ENCODE measurements at places on chromosomes 7 and 10.

DNA sequence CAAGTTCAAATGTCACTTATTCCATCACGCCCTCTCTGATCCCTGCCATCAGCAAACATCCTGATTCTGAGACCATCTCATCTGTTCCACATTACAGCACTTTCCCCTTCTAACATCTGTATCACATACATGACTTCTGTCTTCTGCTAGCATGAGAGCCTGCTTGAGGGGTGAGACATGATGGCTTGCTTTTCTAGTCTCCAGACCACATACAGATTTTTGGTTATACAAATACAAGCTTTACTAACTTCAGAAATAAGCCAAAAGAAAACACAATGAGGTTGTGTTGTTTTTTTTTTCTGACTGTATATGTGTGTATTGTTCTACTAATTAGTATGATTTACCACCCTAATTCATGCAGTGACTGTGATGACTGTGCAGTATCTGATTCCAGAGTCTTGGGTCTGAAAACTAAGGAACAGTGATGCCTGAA lies 34.3 kb downstream of the NAPEPLD start:
- DNase-seq = no peak

- DNase-seq = no peak
Observed at GRCh38 chr10:76082956-76083355, 651.5 kb downstream of the LRMDA start.

DNA sequence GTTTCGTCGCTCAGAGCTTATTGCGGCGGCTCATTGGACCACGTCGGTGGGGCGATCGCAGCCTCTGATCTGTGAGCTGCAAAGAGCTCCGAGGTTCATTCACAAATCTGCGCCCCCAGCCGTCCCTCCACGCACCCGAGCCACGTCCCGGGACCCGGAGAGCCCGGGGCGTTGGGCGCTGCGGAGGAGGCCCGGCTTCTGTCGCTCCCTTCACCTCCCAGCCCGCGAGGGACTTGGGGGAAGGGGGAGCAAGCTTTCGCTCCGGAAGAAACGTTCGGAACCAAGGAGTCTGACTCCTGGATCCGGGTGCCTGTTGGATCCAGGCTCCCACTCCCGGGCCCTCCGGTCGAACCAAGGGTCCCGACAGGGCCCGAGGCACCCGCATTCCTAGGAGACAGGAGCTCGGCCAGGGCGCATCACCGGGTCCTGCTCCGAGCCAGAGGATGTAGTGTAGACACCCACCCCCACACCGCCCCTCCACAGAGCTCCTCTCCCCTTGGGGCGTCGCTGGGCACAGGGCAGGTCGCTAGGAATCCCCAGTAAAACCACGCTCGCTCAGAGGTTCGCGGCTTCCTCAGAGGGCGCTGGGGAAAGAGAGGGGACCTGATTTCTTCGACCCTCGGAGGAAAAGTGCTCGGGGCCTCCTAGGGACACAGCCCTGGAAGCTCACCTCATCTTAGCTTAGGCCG lies 7.9 kb upstream of the EN2 start:
- no peak for DNase-seq

GRCh38 chr7:44066111-44066460 lies 719 bp upstream of the PGAM2 start:
- DNase-seq = no peak

DNA sequence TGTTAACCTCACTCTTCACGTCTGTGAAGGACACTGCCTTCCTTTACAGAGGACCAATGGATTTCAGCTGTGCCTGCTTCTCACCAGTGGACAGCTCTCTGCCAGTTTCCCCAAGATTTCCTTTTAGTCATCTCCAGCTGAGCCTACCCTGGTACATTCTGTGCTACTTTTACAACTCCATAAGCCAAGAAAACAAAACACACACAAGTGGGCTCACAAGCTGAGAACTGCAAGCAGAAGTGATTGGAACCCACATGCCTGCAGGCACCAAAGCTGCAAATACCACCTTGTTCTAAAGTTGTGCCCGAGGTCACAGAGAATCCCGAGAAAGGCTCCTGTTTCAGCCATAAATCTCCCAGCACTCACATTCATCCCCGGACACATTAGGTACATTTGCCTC lies 636.8 kb downstream of the PHTF2 start:
- no peak for DNase-seq

- no peak for DNase-seq
Observed at GRCh38 chr10:133454204-133454893, 604 bp downstream of the SCART1 start.

- no peak for DNase-seq
Observed at GRCh38 chr7:17408245-17408903, 109.9 kb downstream of the AHR start.

DNA sequence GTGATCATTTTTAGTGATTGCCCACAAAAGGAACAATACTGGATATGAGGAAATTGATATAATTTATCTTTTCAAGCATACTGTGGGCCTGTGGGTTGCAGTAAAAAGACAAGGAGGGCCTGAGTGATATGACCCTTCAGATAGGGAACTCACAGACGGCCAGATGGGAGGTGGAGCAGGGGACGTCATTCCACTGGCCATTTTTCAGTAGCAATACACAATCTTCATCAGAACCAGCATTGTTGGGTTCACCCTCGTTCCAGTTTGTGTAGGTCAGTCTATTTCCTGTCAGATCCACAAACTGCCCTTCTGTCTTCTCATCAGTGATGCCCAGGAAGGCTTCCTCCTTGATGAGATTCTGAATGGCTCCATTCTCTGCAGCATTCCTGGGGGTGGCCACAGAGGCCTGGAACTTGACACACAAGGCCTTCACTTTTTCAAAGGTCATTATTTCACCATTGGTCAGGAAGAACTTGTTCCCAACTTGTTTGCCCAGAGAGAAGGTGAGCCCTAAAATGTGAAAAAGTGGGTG lies 4.5 kb downstream of the MBL2 start:
- no peak for DNase-seq

GRCh38 chr7:112103246-112103645 lies 103.0 kb downstream of the DOCK4 start:
- DNase-seq = no peak

DNA sequence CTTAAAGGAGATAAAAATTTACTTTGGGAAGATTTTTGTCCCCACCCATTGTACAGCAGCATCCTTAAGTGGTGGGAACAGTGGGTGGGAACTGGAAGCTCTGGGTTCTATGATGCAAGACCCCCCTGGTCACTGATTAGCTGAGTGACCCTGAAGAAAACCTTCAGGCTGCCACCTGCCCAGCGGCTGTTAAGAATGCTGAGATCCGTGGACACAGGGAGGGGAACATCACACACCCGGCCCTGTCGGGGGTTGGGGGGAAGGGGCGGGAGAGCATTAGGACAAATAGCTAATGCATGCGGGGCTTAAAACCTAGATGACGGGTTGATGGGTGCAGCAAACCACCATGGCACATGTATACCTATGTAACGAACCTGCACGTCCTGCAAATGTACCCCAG lies 14.5 kb downstream of the CARD11 start:
- DNase-seq = peak; percentile 51

DNA sequence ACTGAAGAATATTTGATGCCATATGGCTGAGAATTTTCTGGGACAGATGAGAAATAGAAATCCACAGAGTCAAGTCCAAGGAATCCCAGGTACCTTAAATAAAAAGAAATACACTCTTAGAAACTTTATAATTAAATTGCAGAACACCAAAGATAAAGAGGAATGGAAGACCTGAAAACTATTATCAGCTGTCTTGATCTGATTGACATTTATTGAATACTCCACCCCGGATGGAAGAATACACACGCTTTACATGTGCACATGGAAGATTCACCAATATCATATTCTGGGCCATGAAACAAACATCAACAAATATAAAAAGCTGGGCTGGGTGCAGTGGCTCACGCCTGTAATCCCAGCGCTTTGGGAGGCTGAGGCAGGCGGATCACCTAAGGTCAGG lies 81.6 kb downstream of the EXOC6 start:
- DNase-seq = no peak
